ENCODE measurements at places on chromosomes 5 and 9. TPM values are rescaled to one million over a fixed set of nuclear protein-coding genes. Genes with fewer than 3 reads are reported as not detected.

- peak; percentile 81 for DNase-seq
Measured at GRCh38 chr9:96327694-96328352, 25.8 kb upstream of the HSD17B3 start.

The AK1 gene
- total RNA-seq, result 151 TPM

- no peak for DNase-seq
Measured at GRCh38 chr5:78803353-78803752, 154.8 kb upstream of the LHFPL2 start.

- DNase-seq, result no peak
Measured at GRCh38 chr9:76351006-76351405, 43.2 kb downstream of the RFK start.

GRCh38 chr5:178895615-178896571 lies at the start of gene ZFP2:
Gene ZFP2 (plus strand): TSS chr5:178895913. CDS start chr5:178931314, 35,401 bp downstream.
- no peak for DNase-seq

- DNase-seq, result no peak
Measured at GRCh38 chr9:4299005-4299795, 668 bp downstream of the GLIS3 start.

- no peak for DNase-seq
Measured at GRCh38 chr9:98095401-98095800, 23.6 kb downstream of the TRIM14 start.

GRCh38 chr9:38023661-38024035 lies 45.4 kb downstream of the SHB start:
- DNase-seq, result no peak

GRCh38 chr9:69186841-69187611 lies 12.9 kb downstream of the TJP2 start:
- DNase-seq, result peak; percentile 35

DNA sequence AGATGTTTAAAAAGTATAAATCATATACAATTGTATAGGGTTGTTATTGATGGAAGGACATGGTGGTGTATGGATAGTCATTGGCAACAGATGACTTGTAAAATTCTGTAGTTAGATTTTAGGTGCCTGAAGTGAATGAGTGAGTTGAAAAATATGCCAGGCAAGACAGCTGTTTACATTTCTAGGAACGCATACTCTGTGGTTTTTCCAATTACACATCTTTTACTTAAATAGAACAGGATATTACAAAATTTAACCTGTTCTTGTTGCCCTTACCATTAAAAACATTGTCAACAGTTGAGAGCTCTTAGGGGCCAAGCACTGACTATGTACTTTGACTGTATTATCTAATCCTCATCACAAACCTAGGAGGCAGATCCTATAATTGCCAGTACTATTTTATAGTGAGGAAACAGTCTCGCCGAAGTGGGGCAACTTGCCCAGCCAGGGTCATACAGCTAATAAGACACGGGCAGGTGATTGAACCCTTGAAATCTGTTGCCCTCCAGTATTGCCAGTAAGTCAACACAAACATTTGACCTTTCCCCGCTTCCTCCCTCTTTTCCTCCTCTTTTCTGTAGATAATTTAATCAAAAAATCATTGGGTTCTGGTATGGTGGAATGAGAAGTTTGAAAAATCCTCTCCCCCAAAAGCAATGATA lies 88.6 kb downstream of the MACROH2A1 start:
- peak; percentile 34 for DNase-seq

DNA sequence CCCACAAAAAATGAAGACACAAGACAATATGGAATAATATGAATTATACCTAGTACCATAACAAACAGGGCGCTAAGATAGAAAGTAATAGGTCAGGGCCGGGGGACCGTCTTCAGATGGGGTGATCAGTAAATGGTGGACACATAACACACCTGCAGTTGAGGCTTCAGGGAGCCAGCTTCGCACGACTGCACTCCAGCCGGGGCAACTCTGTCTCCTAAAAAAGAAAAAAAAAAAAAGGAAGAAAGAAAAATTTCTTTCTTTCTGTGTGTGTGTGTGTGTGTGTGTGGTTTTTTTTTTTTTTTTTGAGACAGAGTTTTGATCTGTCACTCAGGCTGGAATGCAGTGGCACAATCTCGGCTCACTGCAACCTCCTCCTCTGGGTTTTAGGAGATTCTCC lies 75.0 kb upstream of the HSPA9 start:
- DNase-seq, result no peak

DNA sequence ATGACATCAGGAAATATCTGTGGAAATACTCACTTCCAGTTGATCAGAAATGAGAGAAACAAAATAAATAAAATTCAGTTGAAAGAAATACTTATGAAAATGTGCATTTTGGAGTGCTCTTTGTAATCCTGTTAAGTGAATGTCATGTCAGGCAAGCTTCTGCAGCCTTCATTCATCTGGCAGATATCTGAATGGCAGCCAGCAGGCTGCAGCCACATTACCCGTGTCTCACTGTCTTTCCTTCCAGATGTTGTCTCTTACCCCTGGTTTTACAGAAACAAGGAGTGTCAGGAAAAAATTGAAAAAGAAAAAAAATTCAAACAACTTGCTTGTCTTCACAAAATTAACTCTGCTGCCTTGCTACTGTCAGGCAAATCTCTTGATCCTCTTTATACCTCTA lies 445.0 kb upstream of the RIOK2 start:
- DNase-seq, result no peak

GRCh38 chr5:12095808-12096281 lies 191.6 kb upstream of the CTNND2 start:
- DNase-seq, result no peak

The PDCD1LG2 gene
- total RNA-seq, result 1.1 TPM

DNA sequence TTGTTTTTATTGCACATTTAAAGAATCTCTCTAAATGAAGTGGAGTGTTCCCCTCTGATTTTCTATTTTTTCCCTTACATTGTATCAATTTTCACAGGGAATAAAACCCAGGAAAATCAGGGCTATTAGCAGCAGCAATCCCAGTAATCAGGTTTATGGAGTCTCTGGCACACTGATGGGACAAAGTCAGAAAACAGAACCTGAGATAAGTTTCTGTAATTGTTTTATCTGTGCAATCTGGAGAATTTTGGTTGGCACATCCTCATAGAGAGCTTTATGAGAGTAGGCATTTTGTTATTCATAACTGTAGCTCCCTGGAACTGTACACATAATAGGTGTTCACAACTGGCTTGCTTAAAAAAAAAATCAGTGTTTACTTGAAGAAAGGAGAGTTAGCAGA lies 96.9 kb upstream of the IL6ST start:
- DNase-seq, result no peak

DNA sequence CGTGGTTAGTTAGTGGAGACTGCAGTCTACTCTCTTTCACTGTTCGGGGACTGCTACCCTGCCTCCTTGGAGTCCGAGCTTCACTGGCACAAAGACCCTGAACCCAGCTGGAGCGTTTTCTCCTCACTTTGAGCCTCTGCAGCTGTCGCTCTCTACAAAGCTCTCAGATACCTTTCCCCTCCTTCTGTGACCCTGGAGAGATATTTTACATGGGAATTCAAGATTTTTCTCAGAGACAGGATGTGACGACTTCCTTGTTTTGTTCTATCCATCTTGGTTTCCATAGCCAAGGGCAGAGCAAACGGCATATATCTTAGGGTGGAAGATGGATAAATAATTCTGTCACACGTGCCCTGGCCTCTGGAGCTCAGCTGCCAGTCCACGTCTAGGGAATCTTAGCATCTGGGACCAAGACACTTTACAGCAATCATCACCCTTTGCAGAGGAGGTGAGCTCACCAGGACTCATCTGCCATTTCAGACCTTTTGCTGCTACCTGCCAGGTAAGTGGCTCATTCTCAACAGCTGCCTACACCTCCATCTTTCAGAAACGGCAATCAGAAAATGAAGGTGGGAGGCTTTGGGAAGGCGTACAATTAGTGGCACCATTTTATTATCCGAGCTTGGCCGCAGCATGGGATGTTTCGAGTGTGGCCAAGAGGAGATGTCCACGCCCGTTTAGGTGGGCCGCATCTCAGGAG lies at the start of gene BTNL9:
BTNL9 (plus strand) TSS at position 336 of the 700 bp plus-strand sequence. CDS start 5,224 bp downstream, outside the sequence.
- no peak for DNase-seq

DNA sequence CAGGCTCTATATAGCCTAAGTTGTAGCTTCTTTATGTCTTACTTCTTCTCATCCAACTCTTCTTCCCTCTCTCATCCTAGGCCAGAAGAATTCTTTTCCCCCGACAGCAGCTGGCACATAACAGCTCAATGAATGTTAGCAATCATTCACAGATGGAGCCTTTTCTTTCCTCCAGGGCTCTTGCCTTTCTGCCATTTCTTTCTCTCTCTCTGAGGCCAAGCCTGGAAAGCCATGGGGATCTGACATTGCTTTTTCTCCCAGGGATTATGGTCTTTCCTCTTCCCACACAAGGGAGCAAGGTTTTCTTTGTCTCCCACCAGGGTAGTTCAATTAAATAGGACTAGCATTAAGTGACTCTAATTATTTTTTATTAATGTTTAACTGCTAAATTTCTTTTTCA lies 20.5 kb downstream of the SMIM15 start:
- DNase-seq, result no peak

- DNase-seq, result peak; percentile 53
Measured at GRCh38 chr5:55234121-55234700, 803 bp upstream of the CCNO start.

DNA sequence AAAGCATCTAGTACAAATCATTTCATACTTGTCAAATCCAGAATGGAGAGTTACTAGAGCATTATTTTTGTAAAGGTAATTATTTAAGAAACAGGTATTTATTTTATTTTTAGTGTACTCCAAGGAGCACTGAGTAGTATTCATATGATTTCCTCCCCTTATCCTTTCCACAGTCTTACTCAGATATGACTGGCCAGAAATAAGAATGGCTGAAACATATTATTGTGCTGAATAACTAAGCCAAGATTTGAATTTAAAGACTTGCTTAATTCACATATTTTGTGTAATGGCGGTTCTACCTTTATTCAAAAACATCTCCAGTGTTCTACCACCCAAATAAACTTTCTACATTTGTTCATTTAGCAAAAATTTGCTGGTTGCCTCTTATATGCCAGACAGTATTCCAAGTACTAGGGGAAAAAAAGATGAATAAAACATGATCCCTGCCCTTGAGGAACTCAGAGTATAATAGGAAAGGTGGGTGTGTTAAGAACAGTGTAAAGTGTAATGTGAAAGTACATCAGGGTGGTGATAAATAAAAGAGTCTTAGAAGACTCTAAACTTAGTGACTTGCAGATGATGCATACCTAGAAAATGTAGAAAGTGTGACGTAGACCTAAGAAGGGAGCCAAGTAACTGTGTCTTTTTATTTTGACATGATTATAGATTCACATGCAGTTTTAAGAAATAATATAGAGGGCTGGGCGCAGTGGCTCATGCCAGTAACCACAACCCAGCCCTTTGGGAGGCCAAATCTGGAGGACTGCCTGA lies 110.4 kb upstream of the GRHPR start:
- DNase-seq, result peak; percentile 64

The OR1J2 gene
- total RNA-seq, result not detected

DNA sequence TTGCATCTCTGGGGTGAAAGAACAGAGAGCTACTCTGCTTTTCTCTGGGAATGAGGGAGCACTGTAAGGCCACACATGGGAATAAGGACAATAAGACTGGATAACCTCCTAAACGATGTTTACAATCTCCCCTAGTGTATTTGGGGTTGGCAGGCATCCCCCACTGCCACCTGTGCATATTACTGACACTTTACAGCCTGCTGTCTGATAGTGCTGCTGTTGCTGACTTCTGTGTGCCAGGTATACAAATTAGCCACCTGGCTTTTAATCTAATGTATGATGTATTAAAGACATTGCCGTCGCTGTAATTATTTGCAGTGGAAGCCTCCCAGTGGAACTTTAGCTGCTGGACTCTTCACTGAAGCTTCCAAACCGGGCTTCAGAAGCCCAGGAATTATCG lies 4.4 kb upstream of the SHISAL2B start:
- DNase-seq, result no peak

The SOHLH1 gene
- not detected for total RNA-seq

DNA sequence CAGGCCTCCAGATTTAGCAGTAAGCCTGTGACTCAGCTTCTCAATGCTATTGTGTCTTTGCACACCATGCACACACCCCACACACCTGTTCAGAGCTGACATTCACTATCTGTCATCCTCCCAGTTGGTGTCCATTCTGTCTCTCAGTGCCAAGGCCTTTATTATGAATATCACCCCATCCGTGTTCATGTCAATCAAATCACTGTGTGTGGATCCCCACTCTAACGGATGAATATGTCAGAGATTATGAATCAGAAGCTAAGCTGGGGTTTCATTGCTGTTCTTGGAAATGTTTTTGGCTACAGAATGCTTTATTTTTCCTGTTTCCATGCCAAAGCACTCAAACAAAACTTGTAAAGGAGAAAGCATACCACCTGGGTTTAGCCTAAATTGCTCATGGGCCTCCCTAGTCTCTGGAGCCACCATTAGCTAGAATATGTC lies 9.4 kb upstream of the MAMDC2 start:
- DNase-seq, result no peak

DNA sequence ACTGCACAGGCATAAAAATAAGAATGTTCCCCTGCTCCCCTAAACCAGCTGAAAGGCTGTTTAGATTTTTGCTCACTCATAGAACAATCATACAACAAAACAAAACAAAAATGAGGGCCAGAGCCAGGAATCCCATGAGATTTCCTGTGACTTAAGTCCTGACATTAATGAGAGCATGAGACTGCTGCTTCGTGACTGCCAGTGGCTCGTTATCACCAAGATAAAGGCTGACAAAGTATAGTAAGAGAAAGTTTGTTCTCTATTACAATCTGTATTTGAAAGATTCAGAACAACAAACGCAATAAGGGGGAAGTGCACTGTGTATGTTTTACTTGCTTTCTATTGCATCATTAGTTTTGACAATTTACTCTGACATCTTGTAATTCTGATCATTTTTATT lies 837.1 kb upstream of the C9orf72 start:
- no peak for DNase-seq

- DNase-seq, result no peak
Measured at GRCh38 chr5:157535042-157535865, 40.3 kb downstream of the ADAM19 start.

DNA sequence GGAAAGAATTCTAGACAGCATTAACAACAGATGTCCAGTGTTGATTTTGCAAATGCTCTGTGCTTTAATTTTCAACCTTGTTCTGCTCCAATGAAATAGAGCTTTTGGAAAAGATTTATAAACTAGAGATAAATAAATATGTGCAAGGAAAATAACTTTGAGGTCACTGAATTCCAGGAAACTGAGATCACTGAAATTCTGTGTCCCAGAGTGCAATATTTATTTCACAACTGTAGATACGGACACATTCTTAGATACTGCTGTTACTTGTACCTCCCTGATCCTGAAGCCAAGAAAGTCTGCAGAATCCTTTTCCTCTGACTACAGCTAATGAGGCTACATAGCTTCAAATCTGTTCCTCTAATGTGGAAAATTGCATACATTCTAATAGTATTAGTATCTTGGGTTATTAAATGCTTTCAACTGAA lies 222.9 kb downstream of the DOCK8 start:
- DNase-seq, result peak; percentile 51

The FGF18 gene
- 0.14 TPM for total RNA-seq

DNA sequence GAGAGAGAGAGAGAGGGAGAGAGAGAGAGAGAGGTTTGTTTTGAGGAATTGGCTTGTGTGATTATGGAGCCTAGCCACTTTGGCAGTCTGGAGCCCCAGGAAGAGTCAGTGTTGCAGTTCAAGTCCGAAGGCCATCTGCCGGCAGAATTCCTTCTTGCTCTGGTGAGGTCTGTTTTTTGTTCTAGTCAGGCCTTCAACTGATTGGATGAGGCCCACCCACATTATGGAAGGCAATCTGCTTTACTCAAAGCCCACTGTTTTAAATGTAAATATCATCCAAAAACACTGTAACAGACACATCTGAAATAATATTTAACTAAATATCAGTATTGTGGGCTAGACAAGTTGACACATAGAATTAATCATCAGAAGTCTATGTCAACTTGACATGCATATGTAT lies 11.4 kb upstream of the GRM6 start:
- no peak for DNase-seq

The ARID3C gene
- total RNA-seq, result 0.19 TPM

GRCh38 chr5:65475336-65475735 lies 6.4 kb downstream of the ADAMTS6 start:
- no peak for DNase-seq

All from A172 (cell line).